CD4-positive, alpha-beta T cell treated with Interleukin-2 at 100 ng/mL for 4 hours (primary cell): ENCODE measurements at places on chromosomes 12 and 14.

GRCh38 chr12:52686063-52686462 lies 5.9 kb upstream of the KRT1 start:
- DNase-seq = no peak

DNA sequence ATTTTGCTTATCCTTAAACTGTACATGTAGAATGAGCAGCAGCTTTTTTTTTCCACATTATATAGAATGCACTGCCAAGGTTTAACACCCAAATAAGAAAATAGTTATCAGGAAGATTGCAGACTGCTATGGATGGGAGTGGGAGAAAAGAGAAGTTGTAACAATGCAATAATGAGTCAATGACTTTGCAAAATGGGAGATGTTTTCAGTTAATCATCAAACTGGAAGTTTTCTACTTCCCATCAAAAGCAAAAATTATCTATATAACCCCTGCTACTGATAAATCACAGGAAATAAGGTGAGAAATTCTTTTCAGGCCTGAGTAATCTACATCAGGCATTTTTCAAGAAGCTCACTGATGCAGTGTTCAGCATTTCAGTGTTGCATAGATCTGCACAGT lies 309.1 kb downstream of the GXYLT1 start:
- DNase-seq = no peak

DNA sequence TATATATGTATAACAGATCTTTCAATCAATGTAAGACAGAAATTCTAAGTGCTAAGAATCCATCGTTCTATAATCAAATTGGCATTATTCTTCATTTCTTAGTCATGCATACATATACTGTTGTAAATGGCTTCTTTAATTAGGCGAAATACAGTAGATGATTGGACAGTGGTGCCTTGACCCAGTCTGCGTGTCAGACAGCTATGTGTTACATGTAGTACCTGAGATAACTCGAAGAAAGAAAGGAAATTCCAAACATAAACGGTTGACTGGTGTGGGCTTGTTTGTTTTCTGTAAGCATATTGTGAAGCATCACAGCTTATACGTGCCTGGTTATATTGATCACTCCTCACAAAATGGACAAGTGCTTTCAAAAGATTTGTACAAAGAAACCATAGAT lies 210.5 kb downstream of the ETNK1 start:
- no peak for DNase-seq

- no peak for DNase-seq
These were observed 106.3 kb upstream of the SOX5 start for GRCh38 chr12:24055747-24056146.

DNA sequence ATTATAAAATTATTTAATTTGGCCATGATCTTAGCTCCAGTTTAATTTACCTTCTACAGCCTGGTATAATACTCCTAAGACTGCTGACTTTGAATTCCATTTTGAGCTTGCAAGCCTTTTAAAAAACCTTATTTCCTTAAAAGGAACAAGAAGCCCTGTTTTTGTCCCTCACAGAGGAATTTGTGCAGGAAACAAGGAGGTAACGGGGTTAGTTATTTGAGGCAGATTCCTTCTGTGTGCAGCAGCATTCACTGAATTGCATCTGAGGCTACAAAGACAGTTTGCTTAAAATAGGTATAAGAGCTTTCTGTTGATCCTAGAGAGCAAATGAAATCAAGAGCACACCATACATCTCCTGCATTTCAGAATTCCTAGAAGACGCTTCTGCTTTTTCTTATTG lies 403.3 kb upstream of the PRICKLE1 start:
- DNase-seq = no peak

GRCh38 chr14:54773171-54774006 lies 129.2 kb downstream of the GCH1 start:
- peak; percentile 81 for DNase-seq

GRCh38 chr14:100330007-100330344 lies 6.8 kb downstream of the SLC25A47 start:
- no peak for DNase-seq

DNA sequence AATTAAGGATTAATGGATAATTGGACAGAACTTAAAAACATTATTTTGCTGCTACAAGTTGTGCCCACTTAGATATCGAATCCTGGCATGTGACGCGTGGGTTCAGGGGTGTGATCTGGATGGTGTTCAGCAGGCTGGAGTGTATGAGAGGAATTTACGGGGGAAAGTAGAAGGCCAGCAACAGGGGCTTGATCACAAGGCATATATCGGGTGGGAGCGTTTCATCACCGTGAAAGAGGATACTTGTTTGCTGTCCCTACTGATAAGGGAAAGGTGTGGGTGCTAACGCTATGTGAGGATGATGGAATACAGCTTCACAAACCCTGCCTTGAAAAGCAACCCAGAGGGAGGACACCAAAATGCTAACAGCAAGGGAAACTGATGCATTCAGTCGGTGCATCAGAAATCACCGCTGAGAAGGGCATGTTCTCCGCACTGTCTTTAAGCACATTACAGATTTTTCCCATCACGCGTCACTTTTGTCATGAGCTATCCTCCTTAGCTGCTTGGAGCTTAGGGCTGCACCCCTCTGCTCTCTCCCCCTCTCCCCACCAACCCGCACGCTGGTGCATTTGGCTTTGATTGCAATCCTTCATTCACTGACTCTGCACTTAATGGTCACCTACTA lies 13.4 kb downstream of the HHIPL1 start:
- DNase-seq = no peak

DNA sequence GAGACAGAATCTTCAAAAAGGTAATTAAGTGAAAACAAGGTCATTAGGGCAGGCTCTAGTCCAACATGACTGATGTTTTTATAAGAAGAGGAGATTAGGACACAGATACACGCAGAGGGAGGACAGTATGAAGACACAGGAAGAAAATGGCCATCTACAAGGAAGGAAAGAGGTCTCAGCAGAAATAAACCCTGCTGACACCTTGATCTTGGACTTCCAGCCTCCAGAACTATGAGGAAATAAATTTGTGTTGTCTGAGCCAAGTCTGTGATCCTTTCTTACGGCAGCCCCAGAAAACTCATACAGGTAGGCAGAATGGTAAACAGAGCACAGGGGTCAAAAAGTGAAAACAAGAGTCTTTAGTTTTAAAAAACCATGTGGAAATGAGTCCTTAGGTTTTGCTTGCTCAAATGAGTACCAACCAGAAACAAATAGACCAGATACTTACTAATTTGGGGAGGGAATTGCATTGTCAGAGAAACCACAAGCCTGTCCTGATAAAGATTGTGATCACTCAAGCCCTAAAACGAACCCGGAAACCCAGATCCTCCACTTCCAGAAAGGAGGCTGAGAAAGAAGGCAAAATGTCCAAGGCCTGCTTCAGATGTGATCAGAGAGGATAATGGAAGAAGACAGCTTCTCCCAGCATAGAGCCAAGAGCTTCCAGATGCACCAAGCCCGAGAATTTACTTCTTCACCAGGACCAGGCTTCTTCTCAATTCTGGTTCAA lies 93.9 kb downstream of the DUSP6 start:
- no peak for DNase-seq

DNA sequence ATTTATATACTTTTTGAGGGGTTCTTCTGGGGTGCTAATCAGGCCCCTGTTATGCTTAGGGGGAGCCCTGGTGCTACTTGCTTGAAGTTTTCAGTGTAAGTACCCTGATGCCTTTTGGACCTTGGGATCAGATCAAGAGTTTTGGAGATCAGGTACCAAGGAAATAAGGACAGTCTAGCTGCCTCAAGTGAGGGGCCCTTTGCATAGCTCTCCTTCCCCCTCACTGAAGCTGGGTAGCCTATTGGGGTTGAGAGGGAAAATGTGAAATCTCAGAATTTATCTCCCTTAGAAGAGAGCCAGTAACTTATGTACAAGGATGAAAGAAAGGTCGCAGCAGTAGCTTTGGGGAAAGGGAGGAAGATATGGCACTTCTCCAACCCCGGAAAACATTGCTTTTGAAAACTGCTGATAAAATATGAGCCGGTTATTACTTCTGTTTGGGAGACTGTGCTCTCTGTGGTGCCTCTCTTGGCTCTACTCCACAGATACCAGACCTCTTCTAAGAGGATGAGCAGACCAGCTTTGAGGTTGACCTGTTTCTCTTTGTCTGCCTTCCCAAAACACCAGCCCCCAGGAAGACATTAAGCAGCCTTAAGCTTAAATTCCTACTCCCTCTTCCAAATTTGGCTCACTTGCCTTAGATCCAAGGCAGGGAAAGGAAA lies 8.8 kb upstream of the AMHR2 start:
- DNase-seq = no peak

DNA sequence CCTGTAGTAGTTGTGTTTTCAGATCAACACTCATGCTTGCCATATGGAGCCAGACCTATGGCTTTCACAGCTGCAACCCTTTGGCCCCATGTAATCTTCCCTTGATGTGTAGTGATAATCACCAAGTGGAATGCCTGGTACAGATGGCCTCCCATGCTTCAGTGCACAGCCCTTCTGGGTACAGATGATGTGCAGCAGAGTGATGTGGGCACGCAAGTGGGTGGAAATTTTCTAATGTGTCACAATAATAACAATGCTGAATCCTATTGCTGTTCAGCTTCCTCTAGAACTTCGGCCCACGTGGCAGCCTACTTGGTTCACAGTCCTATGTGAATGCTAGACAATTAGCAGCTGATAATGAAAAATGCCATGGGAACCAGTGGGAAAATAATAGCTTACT lies 188.1 kb downstream of the SNAPC1 start:
- DNase-seq = no peak

DNA sequence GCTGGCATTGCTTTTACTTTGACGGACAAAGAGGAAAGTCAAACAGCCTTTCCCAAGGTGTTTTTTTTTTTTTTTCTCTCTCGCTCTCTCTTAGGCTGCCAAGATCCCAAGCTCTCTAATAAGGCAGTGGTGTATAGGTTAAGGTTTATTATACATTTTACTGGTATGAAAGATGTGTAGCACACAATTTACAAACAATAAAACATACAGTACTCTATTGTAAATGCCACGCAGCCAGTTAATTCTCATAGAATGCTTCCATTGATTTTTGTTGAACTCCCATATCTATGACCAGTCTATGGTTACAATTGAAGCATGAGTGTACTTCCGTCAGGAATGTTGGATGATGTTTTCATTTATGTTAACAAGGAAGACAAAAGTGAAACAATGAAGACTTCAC lies 106.4 kb upstream of the GSC start:
- no peak for DNase-seq

GRCh38 chr12:70365648-70366518 lies at the start of gene KCNMB4:
Gene KCNMB4 (plus strand): TSS chr12:70366290. CDS start chr12:70366735, 445 bp downstream.
- peak; percentile 54 for DNase-seq

DNA sequence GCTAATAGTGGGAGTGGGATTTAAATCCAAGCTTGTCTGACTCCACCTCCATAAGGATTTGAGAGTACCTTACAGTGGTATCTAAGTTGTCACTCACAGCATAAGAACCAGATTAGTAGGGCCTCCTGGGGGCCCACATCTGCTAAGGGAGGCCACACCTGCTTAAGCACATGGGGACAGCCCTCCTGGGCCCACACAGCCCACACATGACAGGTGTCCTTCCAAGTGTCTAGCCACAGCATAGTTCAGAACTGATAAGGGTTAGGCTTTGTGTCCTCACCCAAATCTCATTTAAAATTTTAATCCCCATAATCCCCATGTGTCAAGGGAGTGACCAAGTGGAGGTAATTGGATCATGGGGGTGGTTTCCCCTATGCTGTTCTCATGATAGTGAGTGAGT lies 186.0 kb upstream of the HMGA2 start:
- DNase-seq = no peak

- DNase-seq = no peak
These were observed 3.0 kb downstream of the SMIM10L1 start for GRCh38 chr12:11174022-11174421.
